Activated CD4-positive, alpha-beta T cell treated with anti-CD3 and anti-CD28 coated beads for 24 hours (primary cell): ENCODE measurements at places on chromosomes 11 and 22.
A peak's percentile ranks its signal among the peaks of the same experiment; 100 is the strongest.

- DNase-seq = no peak
Observed at GRCh38 chr11:20669820-20670684, 666 bp downstream of the NELL1 start.

DNA sequence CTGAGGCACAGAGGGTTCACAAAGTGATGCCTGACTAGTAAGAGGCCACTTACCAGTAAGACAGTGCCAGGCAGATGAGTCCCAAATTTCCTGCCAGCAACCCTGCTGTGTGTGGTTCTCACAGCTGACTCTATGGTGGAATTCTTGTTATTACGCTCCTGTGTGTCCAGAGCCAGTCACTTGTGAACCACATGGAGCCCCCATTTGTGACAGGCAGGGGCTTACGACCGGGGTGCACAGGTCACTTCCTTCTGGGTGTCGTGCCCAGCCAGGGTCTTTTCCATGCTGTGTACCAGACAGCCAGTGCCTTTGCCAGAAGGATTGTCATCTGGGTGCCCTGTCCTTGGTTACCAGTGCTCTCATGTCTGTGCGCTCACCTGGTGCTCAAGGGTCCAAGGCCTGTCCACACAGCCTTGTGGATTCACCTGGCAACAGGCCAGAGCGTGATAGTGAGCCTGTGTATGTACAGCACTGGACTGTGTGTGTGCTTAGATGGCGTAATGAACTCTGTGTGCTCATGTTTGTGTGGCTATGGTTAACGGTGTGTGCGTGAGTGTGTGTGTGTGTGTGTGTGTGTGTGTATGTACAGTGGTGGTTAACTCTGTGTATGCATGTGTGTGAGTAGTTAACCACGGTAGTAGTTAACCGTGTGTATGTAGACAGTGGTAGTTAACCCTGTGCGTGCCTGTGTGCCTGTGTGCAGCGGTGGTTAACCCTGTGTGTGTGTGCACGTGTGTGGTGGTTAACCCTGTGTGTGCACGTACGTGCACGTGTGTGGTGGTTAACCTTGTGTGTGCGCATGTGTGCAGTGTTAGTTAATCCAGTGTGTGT, 18.6 kb downstream of the GRAMD4 start:
- DNase-seq = no peak

DNA sequence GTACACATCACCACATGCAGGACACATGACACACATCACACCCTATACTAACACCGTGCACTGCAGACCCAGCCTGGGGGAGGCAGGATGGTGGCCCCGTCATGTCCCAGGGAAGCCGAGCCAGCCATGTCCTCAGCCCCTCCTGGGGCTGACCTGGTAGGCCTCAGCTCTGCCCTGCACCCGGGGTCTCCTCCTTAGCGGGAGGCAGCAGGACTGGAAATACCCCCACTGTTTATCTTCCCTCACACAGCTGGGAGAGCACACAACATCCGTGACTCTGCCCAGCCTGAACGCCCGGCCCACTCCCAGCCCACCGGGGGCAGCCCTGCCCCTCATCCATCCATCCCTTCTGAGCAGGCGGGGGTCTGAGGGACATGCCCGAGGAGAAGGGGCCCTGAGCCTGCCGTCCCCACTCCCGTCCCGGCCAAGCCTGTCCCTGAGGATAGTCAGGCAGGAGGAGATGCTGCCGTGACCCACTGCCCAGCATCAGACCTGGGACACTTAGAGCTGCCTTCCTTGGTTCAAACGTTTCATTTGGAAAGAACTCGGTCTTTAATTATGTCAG, 945.0 kb downstream of the BRD1 start:
- DNase-seq = no peak

- no peak for DNase-seq
Observed at GRCh38 chr11:18657673-18658072, 23.5 kb upstream of the SPTY2D1 start.

- no peak for DNase-seq
Observed at GRCh38 chr11:88555018-88555828, 217.7 kb upstream of the CTSC start.

- no peak for DNase-seq
Observed at GRCh38 chr11:122186439-122187080, 70.5 kb upstream of the BLID start.

DNA sequence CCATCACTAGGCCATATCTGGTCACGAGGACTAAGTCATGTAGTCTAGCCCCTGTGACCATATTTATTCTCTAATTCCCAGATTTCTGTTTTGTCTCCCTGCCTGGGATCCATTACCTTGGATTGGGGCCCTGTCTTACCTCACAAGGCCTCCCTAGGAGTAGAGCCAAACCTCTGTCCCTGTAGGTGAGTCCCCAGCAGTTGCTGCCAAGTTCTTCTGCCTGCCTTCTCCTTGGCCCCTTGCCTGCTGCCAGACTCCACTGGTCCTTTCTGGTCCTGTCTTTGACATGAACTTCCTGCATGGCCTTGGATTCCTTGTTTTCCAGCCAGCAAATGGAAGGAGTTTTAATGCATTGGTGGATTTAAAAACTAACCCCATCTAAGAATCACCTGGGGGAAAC, 35.6 kb upstream of the CADM1 start:
- DNase-seq = no peak

DNA sequence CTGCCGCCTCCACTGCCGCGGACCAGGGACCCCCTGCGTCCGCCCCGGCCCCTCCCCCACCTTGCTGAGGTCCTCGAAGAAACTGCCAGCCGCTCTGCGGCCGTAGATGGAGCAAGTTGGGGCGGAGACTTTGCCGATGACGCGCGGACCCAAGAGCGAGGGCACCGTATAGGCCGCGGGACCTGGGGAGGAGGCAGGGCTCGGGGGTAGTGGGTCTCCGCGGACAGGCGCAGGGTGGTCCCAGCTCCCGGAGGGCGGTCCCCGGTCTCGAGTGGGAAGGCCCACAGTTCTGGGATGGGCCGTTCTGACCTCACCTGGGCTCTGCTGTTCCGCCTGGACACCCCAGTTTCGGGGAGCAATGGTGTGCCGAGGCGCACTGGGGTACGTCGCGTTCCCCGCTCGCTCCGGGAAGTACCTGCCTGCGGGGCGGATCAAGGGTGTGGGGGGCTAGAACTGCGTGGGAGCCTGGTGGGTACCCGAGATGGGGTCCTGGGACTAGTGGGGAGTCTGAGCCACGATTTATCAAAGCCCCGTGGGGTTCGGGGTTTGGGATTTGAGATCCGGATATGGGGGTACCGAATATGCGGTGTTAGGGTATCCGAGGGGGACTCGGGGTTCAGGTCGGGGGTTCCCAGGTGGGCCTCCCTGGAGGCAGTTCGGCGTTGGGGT, 1.2 kb upstream of the TYMP start:
- peak; percentile 75 for DNase-seq

- no peak for DNase-seq
Observed at GRCh38 chr11:11588243-11588642, 33.6 kb downstream of the GALNT18 start.

DNA sequence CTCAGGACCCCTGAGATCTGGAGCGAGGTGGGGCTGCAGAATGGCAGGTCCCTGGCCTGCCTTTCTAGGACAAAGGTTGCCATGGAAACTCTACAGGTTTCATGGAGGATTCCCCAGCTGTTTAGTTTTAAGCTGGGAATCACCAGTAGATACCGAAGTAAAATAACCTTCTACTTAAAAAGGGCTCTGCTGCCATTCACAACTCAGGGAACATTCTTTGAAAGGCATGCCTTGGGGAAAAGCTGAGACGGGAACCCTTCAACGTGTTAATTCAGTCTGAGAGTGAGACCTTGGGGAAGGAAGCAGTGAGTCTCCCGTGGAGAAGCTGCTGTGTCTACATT, 493.3 kb downstream of the BRD1 start:
- DNase-seq = no peak

DNA sequence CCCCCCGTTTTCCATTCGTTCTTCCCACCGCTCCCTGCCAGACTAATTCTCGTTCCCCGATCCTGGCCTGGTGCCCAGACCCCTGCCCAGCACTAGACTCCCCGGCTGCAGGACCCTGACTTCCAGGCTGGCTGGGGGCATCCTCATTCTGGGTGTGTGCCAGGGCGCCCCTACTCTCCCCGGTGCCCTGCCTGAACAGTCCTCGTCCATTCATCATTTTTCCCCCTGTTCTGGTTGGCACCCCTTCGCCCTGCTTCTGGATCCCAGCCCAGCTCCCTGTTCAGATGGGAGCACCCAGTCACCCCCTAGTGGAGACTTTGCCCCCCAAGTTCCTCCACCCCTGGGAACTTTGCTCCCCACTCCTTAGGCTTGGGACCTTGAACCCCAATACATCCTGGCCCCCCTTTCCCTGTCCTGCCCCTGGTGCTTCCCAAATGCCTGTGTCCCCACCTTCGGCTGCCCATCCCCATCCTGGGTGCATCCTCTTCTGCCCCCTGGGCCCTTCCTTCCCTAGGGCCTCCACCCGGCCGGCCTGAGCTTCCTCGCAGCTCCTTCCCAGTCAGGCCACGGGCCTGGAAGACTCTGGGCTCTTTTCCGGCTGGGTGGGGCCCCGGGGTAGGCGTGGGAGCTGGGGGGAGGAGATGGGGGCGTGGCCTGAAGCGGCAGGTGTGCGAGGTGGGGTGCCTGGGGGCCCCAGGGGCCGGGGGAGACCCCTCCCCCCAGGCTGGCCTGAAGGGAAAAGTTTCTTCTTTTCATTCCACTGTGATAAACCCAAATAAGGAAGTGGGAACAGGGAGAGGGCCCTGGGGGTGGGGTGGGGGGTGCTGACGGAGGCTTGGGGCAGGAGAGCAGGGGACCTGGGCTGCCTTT, 908 bp downstream of the PLCB3 start:
- DNase-seq = no peak

DNA sequence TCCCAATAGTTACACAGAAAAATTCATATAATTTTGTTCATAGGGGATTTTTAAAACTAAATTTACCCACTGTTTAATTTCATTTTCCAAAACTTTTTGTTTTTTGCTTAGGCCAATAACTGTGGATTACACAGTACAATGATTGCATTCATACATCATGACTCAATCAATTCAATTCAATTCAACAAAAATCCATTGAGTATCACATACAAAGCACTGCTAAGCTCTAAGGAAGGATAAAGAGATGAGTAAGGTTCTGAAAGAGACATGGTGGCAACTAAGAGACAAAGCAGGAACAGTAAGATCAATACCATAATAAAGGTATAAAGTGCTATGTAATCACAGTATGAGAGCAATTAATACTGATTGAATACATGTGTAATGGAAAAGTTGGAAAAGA, 9.4 kb upstream of the LAYN start:
- DNase-seq = no peak
